ENCODE measurements at places on chromosomes 16 and 17.

DNA sequence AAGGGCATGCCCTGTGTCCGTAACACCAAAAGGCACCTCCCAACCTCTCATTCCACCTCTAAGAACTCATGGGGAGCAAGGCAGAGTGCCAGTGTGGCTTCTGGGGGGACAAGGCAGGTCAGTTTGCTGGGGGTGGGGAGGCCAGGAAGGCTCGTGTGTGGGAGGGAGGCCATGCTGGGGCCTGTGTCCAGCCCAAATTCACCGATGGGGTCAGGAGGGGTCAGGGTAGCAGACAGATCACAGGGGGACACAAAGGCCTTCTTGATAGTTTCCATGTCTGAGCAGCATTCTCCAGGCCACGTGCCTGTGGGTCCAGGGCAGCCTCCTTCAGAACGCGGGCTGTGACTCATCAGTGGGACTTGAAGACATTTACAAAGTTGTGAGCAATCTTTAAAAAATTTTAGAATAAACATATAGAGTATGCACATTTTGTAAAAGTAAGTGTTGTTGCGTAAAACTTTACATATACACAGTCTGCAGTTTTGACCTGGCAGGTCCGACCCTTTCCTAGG is 20.9 kb downstream of the SPACA3 start:
- DNase-seq, result peak; percentile 94

DNA sequence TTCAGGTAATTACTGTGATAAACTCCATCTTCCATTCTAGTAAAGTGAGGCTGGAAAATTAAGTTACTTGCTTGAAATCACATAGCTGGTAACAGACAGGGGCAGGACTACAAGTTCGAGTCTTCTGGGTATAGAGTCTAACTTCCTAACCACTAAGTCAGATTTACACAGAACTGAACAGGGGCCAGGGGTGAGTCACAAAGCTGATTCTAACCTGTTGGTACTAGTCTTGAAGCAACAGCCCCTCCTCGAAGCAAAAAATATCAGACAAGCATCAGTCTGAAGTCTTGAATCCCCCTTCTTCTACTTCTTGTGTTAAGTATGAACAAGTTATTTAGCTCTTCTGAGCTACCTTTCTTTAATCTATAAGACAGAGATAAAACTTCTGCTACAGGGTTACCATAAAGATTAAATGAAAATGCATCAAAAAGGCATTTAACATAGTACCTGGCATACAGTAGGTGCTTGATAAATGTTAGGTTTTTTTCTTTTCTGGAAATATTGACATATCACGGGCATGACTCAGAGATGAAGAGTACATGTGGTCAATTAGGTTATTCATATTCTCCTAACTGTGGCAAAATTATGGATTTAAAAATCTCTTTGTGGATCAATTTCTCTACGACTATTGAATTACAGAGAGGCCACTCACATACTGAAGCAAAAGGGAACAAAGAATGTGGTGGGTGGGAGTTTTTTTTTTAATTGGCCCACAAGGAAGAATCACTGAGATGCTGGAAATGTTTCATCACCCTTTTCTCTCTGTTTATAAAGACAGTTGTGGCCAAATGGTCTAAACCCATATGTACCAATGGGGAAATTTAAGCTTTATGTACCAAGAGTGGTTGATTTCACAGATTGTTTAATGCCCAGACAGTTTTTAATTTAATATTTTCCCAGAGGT is 266.9 kb upstream of the DYNLRB2 start:
- DNase-seq, result no peak

- no peak for DNase-seq
Measured at GRCh38 chr17:54269881-54270280, 447.2 kb downstream of the KIF2B start.

DNA sequence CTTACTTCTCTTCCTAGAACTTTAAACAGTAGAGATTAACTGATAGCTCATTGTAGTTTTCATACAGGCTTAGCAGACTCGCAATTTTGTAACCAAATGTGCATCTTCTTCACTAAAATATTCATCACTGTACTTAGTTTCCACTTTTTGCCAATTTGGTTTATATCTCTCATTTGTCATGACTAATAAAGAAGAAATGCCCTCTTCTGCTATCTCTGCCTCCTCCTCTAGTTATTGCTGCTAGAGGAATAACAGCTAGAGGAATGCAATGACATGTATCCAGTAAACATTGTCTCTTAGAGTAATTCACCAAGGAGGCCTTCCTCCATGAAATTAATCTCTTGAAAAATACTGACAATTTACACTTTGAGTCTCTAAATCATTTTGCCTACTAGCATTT is 115.5 kb upstream of the COX10 start:
- DNase-seq, result no peak

GRCh38 chr17:8614988-8615387 is 15.5 kb downstream of the MYH10 start:
- DNase-seq, result no peak

GRCh38 chr16:30985401-30986128 is 558 bp downstream of the HSD3B7 start:
- DNase-seq, result no peak

DNA sequence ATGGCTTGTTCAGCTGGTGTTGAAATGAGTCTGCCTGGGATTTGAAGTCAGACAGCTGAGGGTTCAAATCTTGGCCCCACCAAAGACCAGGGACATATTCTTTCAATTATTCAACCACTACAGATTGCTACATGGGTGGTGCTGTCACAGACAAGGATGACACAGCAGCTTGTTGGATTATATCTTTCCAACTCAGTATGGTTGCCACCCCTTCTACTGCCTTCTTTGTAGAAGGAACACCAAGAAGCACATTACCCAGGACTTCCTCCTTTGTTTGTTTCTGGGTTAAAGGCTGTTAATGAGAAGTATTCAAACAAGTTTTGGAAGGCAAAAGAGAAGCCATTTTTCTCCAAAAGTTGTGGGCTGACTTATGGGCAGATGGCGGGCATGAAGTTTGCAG is 78.6 kb downstream of the COPRS start:
- DNase-seq, result no peak

DNA sequence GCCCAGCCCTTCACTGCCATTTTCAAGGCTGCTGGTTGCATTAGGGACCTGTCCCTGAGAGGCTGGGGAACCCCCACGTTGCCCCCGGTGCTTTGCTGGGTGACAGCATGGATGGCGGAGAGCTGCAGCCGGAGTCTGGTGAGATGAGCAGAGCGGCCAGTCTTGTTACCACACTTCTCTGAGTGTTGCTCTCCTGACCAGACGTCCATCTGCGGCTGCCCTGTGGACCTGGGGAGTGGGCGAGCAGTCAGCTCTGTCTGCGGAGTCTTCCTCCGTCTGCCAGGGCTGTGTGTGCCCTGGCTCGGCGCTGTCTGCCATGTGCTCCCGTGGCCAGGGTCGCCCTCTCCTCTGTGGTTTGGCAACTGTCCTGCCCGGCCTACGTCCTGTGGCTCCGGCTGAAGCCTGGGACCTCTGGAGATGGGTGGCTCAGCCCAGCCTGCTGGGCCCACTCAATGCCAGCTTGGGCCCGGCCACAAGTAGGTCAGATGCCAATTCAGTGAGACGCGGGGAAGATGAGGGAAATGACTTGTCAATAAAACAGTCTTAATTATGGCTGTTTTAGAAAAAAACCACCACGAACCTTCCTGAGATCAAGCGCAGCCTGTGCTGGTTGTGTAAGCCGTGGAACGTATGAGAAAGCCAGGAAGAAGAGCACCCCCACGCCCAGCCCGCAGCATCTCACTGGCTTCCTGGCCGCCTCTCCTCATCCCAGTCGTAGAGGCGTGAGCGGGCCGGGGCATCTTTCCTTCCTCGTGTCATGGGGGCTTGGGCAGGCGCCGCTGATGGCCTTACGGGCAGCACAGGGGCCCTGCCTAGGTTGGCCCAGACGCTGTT is 7.9 kb downstream of the KCTD5 start:
- DNase-seq, result no peak

GRCh38 chr16:2806286-2806685 is 8.0 kb downstream of the PRSS41 start:
- DNase-seq, result no peak

GRCh38 chr16:47317465-47318240 is 143.2 kb downstream of the ITFG1 start:
- no peak for DNase-seq

- DNase-seq, result peak; percentile 72
Measured at GRCh38 chr17:43367737-43368242, 31.0 kb upstream of the ARL4D start.

DNA sequence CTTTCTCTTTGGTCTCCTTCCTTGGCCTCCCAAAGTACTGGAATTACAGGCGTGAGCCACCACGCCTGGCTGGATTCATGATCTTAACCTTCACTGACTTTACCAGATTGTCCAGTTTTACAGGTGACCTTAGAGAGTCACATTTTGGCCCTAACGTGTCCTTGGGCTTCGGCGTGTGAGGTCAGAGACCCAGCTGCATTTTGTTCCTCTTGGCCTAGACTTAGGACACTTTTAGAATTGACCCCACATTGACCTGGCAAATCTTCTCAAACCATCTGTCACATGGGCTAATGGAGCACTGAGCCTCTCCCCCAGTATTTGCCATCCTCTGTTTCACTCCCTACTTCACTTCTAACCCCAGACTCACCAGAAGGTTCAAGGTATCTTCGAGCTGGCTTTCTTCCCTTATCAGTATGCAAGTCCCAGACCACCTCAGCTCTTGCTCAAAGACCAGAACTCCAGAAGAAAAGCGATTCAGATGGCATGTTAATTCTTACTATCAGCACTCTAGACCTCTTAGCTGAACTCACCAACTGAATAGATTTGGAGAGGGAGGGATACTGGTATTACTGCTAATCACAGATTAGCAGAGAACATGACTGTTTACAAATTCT is 1.7 kb upstream of the CYTH1 start:
- no peak for DNase-seq

GRCh38 chr17:10121971-10122707 is 76.3 kb downstream of the GAS7 start:
- DNase-seq, result no peak

DNA sequence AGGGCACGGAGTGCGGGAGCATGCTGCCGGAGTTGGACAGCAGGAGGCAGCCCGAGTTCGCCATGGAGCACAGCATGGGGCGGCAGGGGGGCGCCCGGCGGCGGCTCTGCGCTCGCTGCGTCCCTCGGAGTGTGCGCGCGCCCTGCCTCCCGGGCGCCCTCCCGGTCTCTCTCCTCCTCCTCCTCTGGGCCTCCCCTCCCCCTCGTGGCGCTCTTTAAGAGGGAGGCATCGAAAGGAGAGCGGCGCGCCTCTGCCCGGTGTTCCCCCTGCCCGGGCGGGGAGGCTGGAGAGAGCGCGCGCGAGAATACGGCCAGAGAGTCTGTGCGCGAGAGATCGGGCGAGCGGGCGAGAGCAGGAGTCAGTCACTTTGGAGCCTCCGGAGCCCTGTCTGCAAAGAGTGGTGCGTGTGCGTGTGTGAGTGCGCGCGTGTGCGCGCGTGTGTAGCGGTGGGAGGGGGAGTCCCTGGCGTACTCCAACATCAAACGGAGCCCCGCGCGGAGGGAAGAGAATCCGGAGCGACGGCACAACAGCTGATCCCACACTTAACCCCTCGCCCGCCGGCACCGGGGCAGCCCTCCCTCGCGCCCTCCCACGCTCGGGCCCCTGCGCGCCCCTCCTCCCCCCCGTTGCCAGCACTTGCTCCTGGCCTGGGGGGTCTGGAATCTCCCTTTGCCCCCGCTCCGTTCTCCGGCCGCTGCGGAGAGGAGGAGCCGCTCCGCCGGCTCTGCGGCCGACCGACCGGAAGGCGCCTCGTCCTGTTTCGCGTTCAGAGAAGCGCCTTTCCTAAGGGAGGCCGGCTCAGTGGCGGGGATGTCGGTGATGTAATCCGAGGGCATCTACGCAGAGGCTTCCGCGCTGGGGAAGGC is 108.9 kb downstream of the ENGASE start:
- DNase-seq, result no peak

DNA sequence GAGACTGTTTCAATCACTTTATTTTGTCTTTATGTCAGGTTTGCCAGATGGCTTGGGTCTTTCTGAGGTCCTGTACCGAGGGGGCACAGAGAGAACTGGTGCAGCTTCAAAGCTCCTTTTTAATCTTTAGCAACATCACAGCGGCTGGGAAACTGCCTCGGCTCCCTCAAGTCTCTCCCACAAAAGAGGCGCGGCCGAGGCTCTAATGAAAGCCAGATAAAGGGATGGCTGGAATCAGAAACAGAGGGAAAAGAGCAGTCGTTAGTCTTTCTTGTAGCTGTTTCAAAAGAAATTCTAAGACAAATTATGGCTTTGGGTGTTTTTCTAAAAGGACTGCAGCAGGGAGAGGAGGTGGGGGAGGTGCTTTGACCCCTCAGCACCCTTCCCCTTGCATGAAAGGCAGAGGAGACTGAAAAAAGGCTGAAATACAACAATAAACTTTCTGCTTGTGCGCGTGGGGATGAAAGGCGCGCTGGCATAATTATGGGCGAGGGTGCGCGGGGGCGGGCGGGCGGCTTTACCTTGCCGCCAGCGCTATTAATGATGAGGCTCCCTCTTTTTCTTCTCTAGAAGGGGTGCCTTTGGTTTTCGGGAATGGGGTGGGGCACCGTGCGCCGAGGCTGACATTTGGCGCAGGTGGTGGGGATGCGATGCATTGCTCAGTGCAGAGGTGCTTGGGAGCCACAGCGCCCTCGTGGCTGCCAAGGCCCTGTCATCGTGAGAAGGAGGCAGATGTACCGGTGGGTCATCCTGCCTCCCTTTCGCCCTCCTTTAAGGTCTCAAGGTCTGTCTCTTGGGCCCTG is 22.3 kb upstream of the BRD7 start:
- no peak for DNase-seq

DNA sequence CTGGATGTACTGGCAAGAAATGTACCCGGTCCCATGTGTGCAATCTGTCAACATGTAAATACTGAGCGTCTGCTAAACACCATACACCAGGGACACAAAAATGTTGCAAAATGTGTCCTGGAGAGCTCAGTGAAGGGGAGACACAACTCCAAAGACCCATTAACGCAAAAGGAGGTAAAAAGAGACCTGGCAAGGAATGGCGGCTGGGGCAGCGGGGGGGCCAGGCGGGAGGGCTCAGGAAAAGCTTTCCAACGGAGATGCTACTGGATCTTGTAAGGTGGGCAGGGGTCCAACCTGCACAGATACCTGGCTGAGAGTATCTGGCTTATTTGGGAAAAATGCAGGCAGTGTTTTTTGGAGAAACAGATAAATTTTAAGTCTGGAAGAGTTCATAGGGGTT is 40.7 kb downstream of the ADCY9 start:
- no peak for DNase-seq

DNA sequence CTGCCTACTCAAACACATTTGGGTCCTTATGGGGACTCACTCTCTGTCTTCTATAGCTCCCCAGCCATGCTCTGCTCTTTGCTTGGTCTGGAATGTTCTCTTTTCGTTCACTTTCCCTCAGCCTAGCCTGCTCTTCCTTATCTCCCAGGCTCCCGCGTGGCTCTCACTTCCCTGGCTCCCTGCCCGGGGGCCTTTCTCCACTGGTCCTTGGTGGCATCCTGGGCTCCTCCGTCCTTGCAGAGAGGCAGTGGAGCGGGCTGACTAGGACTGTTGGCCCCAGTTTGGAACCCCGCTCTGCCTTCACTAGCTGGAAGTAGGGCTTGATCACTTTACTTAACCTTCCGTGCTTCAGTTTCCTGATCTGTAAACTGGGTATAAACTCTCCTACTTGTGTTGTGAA is 31.2 kb downstream of the SHISA6 start:
- DNase-seq, result no peak

Measured in foreskin melanocyte (primary cell).